GM23338 (cell line): ENCODE measurements at places on chromosomes 13 and 19. TPM values are rescaled to one million over a fixed set of nuclear protein-coding genes. Genes with fewer than 3 reads are reported as not detected.

- DNase-seq = no peak
Measured at GRCh38 chr19:42445948-42446347, 3.2 kb upstream of the CXCL17 start.

Gene CEACAM20
- not detected in 2 replicates for total RNA-seq

DNA sequence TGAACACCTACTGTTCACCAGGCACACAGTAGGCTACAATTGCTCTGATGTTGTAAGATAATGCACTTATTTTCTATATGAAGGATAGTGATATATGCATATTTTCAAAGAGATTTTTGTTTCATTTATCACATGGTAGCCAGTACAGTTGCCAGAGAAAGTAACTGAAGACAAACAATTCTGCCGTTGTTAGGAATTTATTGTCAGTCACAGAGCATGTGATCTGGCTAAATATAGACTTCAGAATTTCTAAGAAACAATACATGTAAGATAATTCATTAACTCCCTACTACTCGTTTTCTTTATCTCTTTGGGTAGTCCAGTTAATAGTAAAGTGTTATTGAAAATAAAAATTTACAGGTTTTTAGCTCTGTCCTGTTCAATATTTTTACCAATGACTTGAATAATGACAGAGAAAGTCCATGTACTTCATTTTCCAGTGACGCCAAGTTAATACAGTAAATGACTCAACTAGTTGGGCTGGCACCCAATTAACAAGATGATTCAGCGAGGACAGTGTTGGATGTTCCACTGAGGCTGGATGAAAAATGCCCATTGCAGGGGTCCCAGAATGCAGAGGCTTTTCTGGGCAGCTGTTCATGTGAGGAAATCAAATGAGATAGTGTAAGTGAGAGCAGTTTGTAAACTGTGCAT is 35.6 kb downstream of the GJA3 start:
- no peak for DNase-seq

GRCh38 chr13:101416181-101417042 is at the start of gene NALCN:
Gene NALCN (minus strand): TSS chr13:101416508. CDS start chr13:101399126, 17,382 bp downstream.
- peak; percentile 59 for DNase-seq

- no peak for DNase-seq
Measured at GRCh38 chr19:18723871-18724377, 40.4 kb downstream of the CRTC1 start.

DNA sequence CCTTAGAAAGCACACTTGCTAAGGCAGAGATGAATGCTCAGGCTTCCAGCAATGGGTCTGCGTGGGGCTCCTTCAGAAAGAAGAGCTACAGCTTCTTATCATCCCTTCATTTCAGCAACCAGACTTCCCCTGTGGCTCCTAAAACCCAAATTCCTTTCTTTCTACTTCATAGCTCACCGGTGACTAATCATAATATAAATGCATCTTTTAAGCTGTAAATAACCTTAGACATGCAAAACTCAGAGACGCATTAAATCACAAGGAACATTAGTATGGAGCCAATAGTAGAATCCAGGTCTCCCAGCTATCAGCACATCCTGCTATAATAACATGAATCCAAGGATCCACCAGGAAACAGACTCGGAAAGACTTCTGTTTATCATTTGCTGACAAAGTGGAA is 375.6 kb downstream of the COG6 start:
- no peak for DNase-seq

DNA sequence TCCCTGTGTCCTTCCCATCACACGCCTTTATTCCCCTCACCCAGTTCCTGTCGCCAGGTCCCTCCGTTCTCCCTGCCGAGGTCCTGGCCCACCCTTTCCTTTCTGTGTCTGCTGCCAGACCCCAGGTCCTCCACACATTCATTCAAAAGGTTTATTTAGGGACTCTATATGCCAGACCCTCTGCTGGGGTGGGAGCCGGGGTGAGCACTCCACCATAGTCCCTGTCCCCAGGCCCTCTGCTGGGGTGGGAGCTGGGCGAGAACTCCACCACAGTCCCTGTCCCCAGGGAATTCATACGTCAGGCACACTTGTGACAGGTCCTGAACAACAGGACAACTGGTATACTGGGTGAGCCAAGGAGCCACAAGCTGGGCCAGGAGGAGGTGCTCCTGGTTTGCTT is 34.4 kb upstream of the TUBGCP3 start:
- DNase-seq = no peak

Gene ARL11
- 0.52 and 1.2 TPM in 2 replicates for total RNA-seq

DNA sequence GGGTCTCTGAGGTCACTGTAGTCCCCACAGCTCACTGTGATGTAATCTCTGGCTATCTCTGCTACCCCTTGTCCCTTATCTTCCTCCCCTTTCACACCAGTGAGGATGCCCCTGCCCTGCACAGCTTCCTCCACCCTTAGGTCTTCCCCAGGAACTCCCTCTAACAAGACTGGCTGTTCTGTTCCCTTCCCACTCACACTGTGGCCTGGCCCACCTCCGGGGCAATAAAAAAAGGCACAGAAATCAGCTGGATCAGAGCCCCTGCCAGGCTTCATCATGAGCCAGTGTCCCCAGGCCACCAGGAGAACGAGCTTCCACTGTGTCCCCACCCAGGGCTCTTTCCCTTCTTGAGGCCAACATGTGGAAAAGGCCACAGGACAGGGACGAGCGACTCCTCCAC is 4.6 kb downstream of the CEACAM3 start:
- no peak for DNase-seq

- no peak for DNase-seq
Measured at GRCh38 chr19:40542202-40542859, 34.3 kb upstream of the SHKBP1 start.

- DNase-seq = no peak
Measured at GRCh38 chr19:55251341-55252081, 7.3 kb downstream of the PPP6R1 start.

DNA sequence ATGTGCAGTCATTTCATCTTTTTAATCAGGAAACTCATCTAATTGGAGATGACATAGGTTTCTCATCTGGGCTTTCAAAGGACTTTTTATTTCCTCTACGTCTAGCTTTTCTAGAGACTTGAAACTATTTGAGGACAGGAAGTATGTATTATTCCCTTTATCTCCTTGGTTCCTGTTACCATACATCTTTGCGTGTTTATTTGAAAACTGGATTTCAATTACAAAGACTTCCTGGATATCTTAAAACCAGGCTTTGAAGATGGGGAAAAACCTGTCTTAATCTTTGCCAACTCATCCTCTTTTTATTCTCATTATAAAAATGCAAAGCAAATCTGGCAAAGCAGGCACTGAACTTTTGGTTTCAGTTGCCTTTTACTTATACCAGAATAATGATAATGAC is 130.5 kb downstream of the LMO7 start:
- DNase-seq = no peak

Gene SACS
- 58.7 and 60.6 TPM in 2 replicates for total RNA-seq

GRCh38 chr19:48806518-48806817 is 4.4 kb downstream of the BCAT2 start:
- peak; percentile 94 for DNase-seq

Gene ZNF829
- total RNA-seq = 6.4 and 8.5 TPM in 2 replicates

Gene KLK15
- not detected in 2 replicates for total RNA-seq

DNA sequence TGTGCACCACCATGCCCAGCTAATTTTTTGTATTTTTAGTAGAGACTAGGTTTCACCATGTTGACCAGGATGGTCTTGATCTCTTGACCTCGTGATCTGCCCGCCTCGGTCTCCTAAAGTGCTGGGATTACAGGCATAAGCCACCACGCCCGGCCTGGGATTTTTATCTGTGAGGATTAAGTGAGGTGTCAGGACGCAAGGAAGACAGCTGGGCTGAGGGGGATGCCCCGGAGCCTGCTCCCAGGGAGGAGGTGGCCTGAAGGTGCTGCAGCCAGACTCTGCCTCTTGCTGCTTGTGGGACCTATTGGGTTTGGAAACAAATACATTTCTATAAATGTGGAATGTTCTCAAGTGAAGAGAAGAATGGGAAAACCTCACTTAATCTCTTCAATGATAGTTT is 131.6 kb downstream of the OLFM4 start:
- DNase-seq = no peak

Gene NLRP7
- 1.8 and 2.2 TPM in 2 replicates for total RNA-seq

DNA sequence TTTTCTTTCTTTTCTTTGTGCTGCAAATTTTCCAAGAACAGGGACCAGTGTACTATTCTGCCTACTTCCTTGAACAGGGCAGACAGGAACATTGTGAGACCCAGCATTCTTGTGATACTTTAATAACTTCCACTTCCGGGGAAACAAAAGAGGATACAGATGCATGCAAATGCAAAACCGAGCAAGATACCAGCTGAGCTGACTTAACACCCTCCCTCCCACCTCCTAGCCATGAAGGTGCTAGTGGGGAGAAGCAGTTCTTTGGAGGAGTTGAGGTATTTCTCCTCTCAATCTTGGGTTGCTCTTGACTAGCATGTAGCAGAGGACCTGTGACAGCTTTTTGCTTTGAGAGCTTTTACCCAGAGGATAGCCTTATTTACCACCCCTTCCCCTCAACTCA is 111.2 kb downstream of the KLF5 start:
- DNase-seq = peak; percentile 49

Gene KASH5
- not detected in 2 replicates for total RNA-seq

Gene SYNE4
- 24.1 and 26.1 TPM in 2 replicates for total RNA-seq

GRCh38 chr13:110151462-110151861 is 155.5 kb downstream of the COL4A1 start:
- no peak for DNase-seq

DNA sequence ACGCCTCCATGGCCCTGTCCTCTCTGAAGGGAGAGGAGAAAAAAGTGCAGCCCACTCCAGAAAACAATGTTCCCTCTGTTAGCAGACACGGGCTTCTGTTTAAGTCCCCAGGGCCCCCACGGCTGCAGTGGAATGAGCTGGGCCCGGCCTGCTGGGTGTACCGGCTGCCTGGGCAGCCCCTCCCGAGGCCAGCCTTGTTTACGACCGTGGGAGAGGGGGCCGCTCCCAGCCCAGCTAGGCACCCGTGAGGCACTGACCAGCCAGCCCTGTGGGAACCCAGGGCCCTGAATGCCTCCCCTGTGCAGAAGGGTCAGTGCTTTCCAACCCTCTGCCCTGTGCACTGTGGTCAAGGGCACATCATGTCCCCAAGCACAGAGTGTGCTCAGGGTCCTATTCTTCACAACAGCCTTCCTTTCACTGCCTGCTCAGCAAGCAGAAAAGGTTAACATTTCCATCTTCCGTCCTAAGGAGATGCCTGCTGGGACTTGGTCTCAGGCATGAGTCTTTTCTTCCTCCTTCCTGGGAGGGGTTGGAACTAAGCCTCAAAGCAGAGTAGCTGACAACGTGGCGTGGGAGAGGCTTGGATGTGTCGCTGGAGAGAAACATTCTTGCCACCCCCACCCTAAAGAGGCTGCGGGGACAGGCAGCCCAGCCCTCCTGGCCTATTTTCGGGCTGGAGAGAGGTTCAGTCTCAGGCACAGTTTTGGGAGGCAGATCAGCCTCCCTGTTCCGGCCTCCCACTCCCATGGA is 90.1 kb downstream of the RGCC start:
- no peak for DNase-seq
